ENCODE measurements at places on chromosomes 3 and 15. TPM values are rescaled to one million over a fixed set of nuclear protein-coding genes. Genes with fewer than 3 reads are reported as not detected.

DNA sequence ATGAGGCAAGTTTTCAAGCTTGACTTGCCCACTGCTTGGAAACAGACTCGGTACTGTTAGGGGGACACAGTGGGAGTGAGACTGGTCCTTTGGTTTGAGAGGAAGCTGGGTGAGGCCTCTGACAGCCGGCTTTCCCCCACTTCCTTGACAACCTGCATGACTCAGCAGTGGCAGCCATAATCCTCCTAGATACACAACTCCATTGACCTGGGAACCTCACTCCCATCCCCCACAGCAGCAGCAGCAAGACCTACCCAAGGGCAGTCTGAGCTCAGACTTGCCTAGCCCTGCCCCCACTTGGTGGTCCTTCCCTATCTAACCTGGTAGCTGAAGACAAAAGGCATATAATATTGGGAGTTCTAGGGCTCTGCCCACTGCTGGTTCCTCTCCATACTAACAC is 1043.5 kb upstream of the ALCAM start:
- DNase-seq, result no peak

DNA sequence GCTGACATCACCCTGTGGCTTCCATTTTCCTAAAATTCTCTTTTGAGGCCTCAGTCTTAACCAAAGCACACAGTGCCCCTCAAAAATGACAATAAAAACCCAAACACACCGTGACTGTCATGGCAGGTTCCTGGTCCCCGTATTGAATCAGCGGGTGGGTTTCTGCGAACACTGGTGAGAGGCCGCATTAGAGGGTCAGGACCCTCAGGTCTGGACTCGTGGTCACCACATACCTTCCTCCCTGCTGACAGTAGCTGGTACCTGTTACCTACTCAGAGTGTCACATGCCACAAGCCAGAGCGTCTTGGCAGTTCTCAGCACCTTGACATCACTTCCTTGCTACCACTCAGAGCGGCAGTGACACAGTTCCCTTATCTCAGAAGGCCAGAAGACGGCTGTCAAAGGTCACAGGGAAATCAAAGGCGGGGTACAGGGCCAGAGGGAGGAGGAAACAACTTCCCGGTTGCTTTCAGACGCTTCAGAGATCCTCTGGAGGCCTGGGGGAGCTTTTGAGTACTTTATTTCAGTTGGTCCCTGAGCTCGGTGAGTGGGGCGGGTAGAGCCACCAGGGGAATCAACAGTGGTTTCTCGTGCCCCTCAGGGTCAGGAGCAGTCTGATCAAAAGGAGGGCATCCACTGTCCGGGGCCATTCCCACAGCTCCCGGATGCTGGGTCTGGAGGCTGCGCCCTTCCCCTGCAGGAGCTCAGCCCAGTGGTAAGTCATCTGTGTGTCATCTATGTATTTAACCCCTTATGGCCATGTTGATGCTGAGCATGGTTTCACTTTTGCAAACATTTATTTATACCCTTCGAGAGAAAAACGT is at the start of the genes CCR5AS and CCRL2:
Gene CCR5AS, minus strand, starts transcription at position 279 of the 824 bp plus-strand sequence.
Gene CCRL2, plus strand, starts transcription at position 472 of the 824 bp plus-strand sequence. CDS start 821 bp downstream, outside the sequence.
- no peak for DNase-seq

DNA sequence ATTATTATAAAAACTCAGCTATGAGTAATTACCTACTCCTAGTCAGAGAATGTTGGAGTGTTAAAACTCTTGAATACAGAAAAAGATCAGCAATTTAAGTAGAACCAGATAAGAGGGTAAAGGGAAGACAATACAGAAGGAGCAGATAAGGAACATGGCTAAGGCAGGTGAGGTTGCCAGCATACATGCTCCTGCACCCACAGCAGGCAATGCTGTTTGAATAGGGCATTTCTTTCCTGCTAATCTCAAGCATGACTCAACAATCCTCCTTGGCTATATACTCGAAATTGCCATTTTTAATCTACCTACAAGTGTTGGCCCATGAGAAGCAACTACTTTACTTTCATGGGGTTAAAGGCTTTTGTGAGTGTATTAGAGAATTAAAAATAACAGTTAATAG is 494.5 kb downstream of the DIPK2A start:
- DNase-seq, result no peak

KBTBD13 gene
- total RNA-seq, result 2.6 TPM

DNA sequence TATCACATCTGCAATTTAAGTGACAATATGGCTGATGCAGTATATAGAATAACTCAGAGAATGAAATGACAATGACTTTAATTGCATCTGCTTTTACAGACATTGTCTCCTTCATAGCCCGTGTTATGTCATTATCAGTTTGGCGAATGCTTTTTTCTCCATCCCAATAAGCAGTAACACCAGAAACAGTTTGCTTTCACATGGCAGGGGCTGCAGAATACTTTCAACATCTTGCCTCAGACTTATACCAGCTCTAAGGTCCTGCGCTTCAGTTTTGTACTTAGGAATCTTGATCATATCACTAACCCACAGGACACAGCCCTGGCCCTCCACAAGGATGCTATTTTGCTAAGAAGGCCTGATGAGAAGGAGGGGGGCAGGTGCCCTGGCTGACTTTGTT is 49.9 kb upstream of the SPESP1 start:
- DNase-seq, result no peak

Data from tongue (tissue), 3 donors.